Panc1 (cell line): ENCODE measurements at places on chromosomes 4 and X.

DNA sequence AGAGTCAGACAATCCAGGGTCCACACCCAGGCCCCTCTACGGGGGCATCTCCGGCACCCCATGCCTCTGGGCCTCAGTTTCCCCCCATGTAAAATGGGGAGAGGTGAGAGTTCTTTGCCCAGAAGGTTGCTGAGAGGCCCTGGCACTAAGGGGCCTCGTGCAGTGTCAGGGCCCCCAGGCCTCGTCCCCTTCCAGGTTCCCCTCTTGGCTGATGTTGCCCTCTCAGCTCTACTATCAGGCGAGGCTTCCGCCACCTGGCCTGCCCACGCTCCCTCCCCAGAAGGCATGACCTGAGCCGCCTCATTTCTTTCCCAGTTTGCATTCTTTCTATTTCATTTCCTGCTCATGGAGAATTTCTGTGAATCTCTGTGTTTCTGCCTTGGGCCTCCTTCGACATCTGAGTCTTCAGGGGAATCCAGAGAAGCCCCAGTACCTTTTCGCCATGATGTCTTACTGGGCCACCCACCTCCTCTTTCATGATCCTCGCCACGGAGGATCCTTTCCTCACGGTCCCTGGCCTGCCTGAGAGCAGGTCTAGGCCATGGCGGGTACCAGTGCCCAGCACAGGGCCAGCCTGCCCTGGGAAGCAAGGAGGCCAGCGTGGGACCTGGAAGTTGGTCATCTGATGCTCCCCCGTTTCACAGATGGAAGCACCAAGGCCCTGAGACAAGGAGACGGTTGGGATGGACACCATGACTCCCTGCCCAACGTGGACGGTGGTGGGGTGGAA lies 21.9 kb upstream of the MRFAP1 start:
- no peak for DNase-seq

DNA sequence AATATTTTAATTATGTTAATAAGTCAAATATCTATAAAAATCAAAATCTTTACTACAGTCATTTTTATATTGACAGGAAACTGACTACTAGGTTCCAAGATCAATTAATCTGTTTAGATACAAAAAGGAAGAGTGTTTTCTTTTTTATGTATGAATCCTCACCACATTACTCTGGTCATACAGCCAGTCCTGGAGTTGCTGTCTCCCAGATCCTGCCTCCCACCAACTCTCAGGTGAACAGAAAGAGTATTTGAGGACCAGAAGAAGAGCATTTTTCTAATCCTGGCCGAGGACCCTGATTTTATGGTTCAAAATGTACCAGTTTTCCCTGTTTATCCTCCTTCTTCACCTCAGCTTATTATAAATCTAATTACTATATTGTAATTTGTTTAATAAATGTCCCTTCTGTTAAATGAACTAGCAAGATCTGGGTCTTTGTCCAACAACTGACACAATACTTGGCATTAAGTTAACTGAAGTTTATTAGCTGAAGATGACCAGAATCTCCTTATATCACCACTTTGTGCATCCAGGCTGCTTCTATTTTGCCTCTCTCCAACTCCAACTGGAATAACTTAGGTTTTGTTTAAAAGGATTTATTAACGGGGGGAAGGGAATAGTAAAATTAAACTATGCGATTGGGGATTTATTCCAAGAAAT lies 224.4 kb upstream of the PCDH7 start:
- DNase-seq = no peak

DNA sequence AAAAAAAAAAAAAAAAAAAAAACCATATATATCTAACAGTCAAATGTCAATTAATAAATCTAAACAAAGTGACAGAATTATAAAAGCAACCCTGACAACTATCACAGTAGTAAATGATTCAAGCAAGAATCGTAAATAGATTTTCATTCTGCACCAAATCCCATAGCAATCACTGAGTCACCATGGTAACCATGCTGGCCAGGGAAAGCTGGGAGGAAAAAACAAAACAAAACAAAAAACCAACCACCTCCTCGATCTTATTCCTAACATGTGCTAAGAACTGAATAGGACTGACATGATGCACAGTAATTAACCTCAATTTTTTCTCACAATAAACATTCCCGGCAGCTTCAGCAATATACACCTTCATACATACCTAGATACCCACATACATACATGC lies 30.6 kb upstream of the RAB40A start:
- no peak for DNase-seq

- DNase-seq = no peak
These were observed 545.3 kb upstream of the FAT1 start for GRCh38 chr4:187268940-187269339.

GRCh38 chr4:81648576-81649275 lies 177.0 kb upstream of the RASGEF1B start:
- DNase-seq = no peak

- DNase-seq = no peak
These were observed 9.4 kb upstream of the CPLX1 start for GRCh38 chr4:835148-836002.

DNA sequence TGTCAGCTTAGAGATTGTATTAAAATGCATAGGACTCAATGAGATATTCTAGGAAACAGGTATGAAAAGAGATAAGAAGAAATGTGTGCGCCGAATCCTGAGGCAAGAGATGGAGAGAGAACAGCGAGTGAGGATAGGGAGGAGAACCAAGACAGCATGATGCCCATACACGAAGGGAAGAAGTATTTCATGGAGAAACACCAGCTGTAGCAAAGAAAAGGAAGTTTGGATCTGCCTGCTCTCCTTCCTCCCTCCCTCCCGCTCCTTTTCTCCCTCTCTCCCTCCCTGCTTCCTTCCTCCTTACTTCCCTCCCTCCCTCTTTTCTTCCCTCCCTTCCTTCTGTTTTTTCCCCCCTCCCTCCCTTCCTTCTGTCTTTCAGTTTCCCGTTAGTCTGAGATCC lies 318.6 kb upstream of the TAPT1 start:
- DNase-seq = no peak

DNA sequence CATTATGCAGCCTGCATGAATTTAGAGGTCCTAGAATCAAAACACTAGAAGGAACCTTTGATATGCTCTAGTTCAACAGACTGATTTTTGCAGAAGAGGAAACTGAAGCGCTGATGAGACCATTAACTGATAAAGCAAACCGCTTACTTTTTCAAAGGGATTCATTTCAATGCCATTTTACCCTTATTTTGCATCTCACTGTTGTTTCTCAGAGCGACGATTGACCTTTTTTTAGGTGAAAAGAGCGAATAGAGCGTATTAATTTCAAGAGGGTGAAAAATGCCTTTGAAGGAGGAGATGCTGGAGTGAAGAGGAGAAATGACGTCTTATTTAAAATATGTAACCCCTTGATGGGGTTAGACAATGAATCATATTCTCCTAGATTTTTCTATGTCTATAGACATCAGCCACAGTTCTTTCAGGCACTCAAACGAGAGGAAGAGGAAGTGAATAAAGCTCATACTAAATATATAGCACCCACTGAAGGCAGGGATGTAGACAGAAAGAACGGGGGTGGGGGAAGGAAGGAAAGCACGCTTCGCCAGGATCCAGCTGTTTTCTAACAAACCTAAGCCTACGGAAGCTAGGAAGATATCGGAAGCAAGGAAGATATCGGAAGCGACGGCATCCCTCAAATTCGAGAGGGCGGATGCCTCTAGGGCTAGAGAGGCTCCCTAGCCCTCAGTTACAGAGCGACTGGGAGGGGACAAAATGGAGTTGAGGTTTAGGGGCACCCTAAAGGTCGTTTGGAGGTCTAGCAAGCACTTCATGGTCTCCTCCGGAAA lies 848 bp downstream of the ACSL4 start:
- no peak for DNase-seq

- no peak for DNase-seq
These were observed 69.6 kb upstream of the SLC34A2 start for GRCh38 chr4:25585901-25586523.

DNA sequence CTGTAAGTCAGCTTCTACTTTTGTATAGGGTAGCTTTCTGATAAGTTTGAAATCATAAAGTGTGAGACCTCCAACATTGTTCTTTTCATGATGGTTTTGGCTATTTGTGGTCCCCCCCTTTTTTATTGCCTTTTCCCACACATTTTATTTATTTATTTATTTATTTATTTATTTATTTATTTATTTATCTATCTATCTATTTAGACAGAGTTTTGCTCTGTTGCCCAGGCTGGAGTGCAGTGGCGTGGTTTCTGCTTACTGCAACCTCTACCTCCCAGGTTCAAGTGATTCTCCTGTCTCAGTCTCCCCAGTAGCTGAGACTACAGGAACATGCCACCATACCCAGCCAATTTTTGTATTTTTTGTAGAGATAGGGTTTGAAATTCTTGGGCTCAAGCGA lies 9.7 kb upstream of the MTHFD2L start:
- DNase-seq = no peak

DNA sequence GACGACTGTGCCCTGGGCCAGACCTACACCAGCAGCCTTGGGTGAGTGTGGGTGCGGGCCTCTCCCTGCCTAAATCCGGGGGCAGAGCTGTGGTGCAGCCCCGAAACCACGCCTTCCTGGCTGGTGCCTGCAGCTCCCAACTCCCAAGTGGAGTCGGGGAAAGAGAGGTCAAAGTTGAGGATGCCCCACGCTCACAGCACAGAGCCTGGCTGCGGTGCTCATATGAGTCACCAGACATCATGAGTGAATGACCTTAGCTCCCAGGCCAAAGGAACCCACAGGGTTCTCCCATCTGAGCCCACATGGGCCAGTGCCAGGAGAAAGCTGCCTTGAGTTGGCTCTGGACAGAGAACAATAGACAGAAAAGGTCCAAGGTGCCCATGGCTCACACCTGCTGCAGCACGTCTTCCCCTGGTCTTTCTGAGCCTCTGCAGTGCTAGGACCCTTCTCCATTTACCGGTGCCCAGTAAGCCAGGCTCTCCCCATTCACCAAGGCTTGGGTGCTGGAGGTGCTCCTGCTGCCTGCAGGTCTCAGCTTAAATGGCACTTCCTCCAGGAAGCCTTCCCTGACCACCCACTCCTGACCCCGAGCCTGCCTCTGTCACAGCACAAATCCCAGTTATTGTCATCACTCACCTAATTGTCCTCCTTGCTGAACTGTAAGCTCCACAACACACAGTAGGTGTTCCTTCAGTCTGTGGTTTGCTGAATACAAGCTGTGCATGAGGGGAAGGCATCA lies 224.2 kb downstream of the AFAP1 start:
- DNase-seq = no peak

DNA sequence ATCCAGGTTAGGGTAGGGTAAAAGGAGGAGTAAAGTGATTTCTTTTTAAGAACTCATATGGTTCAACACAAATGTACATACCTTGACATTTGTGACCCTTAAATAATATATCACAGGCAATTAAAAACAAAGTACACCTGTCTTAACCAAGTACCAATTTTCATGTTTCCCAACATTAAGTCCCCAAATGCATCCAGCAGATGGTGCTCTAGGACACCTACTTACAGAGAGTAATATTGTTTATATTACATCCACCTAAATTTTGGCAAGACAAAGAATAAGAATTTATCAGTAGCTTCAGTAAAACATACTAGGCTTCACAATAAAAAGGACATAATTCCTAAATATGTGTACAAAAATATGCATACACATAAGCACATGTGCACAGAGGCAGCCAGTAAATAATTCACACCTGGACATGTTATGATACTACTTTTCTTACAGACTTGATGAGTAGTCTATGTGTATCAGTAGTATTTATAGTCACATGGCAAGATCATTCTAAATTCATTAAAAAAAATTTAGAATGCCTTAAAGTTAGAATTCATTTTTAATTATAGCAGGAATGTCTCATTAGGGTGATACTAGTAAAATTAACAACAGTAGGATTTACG lies 219.7 kb downstream of the DCLK2 start:
- DNase-seq = no peak

DNA sequence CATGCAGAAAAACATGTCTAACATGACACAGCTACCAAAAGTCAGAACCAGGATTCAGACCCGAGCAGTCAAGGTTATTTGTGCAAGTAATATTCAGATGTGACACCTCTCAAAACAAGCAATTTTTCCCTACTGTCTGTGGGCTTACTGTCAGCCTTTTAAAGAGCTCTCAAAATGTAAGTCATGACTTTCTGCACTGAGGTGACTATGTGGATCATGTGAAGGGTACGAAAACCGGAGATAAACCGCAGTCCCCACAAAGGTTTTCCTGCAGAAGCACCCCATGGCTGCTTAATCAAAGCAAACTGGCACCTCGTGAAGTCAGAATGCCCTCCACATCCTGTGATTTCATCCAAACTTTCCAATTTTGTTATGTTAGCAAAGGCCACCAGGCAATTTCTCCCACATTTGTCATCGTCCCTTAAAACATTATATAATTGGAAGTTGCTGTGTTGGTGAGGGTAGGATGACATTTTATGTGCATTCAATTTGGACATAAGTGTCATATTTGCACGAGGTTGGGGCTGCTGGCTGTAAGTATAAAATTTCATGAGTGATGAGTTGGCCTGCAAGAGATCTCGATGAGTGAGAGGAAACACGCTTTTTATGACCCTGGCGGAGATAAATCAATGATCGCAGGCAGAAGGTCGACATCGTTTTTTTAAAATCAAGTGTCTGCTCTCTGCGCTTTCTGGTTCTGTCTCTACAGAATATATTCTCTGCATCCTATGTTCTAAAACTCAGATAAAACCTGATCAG lies 161.2 kb downstream of the STK32B start:
- DNase-seq = no peak

DNA sequence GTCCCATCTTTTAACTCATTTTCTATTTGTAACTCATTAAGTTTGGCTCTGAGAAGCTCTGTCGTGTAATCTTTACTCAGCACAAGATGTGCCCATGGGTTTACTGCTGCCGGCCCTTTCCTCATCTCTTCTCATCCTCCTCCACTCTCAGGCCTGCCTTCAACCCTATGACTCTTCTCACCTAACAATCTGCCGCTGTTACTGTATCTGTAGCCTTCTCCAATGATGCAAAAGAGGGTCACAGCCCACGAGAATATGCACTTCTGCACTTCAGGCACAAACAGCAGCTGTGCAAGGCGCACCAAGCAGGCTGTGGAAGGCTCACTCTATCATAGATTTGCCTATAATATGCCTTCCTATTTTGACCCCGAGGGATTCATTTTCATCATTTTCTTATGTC lies 546.5 kb upstream of the GALNTL6 start:
- DNase-seq = no peak

DNA sequence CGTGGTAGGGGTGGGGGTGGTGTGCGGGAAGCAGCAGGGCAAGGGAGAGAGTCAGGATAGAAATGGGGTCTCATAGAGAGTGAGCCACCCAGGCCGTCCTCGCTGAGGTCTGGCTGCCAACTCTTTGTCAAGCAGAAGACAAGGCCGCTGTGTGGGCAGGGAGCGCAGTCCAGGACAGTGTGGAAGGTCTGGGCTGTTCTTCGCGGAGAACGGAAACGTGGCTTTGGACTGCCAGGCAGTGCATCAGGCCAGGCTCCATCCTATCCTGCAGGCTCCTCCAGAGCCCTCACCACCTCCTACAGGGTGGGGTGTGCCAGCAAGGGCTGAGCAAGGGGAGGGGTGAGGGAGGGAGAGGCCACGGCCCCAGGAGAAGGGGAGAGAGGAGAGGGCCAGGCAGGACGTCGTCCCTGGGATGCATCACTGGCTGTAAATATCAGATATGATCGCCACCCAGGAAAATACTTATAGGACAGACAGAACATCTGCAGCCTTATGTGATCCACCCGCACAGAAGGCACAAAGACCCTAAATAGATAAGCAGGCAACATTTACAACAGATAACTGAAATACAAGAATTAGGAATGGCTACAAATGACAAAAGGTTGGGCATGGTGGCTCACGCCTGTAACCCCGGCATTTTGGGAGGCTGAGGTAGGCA lies 85.3 kb downstream of the ABLIM2 start:
- DNase-seq = no peak

GRCh38 chr4:108959491-108959890 lies 196.6 kb upstream of the ETNPPL start:
- no peak for DNase-seq

- no peak for DNase-seq
These were observed 25.1 kb downstream of the ADAD1 start for GRCh38 chr4:122403861-122404260.

GRCh38 chr4:78058591-78059523 lies 1.7 kb downstream of the FRAS1 start:
- DNase-seq = no peak
